ENCODE measurements at places on chromosomes 2 and 18. TPM values are rescaled to one million over a fixed set of nuclear protein-coding genes. Genes with fewer than 3 reads are reported as not detected.
A peak's percentile ranks its signal among the peaks of the same experiment; 100 is the strongest.

EGR4 gene
- not detected for total RNA-seq

LYPD6 gene
- total RNA-seq, result 2.4 TPM

BCS1L gene
- total RNA-seq, result 39.2 TPM

TLX2 gene
- total RNA-seq, result not detected

SANBR gene
- 9.4 TPM for total RNA-seq

PKDCC gene
- 45.0 TPM for total RNA-seq

DNA sequence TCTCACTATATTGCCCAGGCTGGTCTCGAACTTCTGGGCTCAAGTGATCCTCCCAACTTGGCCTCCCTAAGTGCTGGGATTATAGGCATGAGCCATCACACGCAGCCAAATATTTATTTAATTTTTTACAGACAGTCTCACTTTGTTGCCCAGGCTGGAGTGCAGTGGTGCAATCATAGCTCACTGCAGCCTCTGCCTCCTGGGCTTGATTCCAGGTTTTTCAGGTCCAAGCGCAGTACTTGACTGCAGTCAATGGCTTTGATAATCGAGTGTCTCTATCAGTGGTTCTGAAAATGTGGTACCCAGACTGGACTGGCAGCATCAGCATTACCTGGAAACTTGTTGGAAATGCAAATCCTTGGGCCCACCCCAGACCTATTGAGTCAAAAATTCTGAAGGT is 63.1 kb downstream of the PLB1 start:
- DNase-seq, result no peak

DNA sequence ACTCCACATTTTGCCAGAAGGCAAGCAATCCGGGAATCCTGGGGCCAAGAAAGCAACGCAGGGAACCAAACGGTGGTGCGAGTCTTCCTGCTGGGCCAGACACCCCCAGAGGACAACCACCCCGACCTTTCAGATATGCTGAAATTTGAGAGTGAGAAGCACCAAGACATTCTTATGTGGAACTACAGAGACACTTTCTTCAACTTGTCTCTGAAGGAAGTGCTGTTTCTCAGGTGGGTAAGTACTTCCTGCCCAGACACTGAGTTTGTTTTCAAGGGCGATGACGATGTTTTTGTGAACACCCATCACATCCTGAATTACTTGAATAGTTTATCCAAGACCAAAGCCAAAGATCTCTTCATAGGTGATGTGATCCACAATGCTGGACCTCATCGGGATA is 26.8 kb downstream of the B3GNT2 start:
- no peak for DNase-seq

GRCh38 chr2:11672407-11672806 is 2.4 kb upstream of the NTSR2 start:
- no peak for DNase-seq

DNA sequence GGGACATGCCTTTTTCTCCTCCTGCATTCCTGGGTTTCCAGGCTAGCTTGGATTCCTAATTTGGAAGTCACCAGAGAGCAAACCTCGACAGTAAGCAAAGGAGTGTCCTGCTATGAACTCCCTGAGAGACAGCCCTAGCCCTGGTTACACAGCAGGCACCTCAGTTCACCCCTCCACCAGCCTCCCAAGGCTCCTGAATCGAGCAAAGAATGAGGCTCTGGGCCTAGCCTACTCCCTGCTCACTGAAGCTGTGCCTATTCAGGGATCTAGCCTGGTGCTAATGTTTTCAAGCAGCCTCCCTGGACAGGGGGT is 66.7 kb upstream of the RMDN2 start:
- DNase-seq, result peak; percentile 86

DNA sequence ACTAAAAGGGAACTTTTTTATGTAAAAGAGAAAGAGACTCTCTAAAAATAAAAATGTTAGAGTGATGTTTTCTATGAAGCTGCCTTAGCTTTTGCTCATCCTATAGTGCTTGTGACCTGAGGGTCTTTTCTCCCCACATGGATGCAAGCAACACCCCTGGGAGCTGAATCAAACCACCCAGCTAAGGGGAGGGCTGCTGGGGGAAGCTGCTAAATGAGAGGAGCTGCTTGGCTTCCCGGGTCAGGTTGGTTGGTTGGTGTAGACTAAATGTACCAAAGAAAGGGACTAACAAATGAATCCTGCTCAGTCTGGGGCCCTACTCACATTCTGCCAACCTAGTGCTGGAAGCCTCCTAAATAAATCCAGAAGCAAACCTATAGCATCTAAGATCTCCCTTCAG is 35.0 kb downstream of the AFF3 start:
- no peak for DNase-seq

DNA sequence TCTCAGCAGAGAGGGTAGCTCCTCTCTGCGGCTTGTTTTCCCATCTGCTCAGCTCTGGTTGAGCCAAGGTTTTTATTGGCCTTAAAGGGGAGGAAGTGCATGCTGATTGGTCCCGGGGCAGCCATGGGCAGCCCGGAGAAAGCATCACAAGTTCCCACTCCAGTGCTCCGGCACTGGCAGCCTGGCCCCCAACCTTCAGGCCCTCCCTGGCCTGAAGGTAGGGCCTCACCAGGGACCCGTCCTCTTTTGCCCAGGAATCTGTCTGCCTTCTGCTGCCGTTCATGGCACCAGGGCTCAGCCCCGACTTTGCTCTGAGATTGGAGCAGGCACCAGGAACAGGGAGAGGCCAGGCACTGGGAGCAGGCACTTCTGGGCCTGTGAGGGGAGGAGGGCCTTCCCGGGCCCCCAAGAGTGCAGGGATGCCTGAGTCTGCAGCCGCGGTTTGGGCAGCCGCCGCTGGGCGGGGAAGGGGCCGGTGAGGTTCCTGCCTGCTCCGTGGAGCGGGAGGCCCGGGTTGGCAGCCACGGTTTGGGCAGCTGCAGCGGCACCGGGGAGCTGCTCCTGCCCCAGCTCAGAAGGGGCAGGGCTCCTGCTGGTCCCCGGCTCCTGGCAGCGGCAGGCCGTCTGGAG is 17.5 kb upstream of the ILKAP start:
- peak; percentile 73 for DNase-seq

- DNase-seq, result no peak
Observed at GRCh38 chr2:172213116-172213860, 110.6 kb upstream of the DLX2 start.

DNA sequence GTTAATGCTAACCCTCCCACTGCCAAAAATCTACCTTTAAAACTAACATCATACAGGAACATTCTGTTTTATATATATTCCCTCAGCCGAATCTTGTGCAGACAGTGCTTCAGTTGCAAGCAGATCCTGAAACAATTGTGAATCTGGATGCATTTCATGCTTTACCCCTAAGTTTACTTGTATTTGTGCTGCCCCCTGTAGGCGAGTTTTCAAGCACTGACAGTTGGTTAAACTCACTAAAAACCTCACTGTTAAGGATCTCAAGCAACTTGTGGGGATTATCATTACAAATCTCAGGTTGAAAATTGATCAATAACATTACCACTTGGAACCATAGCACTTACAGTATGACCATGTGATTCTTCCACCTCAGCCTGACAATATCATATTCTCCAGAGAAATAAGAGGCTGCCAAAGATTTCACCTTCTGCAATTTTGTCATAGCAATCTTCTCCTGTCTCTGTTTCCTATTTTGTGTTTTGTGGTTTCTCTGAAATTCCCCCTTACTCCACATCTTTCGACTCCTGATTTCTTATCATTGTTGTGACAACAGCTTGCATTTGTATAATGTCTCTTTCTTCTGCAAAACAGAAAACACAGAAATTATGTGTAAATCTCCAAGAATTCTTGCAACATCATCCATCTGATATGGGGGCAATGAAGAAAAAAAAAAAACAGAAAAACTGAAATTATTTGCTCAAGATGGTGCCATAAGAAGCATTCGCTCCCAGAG is 354.6 kb upstream of the SETBP1 start:
- DNase-seq, result peak; percentile 69

- peak; percentile 59 for DNase-seq
Observed at GRCh38 chr2:215619022-215619958, 183.4 kb upstream of the FN1 start.

DNA sequence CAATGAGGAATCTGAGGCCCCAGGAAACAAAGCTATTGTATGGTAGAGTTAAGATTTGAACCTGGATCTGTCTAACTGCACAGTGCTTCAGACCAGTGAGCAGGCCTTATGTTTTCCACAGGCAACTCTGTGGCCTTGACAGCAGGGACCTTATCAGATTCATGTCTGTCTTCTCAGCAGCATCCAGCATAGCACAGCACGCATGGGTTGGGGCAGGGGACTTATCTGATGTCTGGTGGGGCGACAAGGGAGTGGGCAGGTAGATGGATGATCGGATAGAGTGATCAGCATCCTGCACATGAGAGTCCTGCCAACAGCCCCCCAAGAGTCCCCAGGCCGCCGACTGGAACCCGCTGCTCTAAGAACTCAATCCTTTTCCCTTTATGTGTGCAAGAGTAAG is 28.7 kb upstream of the KCNF1 start:
- no peak for DNase-seq
